ENCODE measurements at places on chromosomes 7 and 10.
A peak's percentile ranks its signal among the peaks of the same experiment; 100 is the strongest.

- DNase-seq: no peak
These were observed 3.0 kb upstream of the NAMPT start for GRCh38 chr7:106287786-106288185.

DNA sequence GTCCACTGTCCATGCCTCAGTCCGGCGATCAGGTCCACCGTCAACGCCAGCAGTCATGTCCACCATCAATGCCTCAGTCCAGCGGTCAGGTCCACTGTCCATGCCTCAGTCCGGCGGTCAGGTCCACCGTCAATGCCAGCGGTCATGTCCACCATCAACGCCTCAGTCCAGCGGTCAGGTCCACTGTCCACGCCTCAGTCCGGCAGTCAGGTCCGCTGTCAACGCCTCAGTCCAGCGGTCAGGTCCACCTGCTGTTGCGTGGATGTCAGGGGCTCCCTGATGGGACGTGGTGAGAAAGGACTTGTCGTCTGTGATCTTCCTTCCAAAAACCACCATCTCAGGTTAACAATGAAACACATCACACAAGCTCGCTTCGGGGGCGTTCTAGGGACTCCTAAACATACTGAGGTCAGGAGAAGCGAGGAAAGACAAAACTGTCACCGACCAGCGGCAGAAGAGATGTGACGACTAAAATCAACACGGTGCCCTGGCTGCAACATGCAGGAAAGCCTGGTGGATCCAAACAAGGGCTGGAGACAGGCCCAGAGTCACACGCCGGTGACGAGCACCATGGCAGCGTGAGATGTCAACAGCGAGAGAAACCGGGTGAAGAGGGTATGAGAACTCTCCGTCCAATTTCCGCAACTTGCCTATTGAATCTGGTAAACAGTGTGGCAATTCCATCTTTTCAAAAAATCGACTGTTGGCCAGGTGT is 264.2 kb downstream of the MAD1L1 start:
- DNase-seq: no peak

GRCh38 chr7:132123773-132124172 is 452.5 kb downstream of the PLXNA4 start:
- no peak for DNase-seq

DNA sequence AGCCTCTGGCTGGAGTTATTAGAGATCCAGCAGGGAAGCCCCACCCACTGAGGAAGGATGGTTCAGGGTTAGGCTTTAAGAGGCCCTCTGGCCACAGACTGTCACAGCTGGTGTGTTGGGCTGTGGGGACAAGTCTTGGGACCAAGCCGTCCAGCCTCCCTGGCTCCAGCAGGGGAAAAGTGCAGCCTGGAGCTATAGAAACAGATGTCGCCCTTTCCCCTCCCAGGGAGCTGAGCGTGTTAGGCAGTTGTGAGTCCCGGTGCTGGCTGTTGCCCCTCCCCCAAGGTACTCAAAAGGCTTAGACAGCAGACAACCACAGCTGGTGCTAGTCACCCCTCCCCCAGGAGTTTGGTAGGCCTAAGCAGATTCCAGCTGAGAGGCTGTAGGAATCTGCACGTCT is 143.4 kb downstream of the TMEM168 start:
- DNase-seq: peak; percentile 43

DNA sequence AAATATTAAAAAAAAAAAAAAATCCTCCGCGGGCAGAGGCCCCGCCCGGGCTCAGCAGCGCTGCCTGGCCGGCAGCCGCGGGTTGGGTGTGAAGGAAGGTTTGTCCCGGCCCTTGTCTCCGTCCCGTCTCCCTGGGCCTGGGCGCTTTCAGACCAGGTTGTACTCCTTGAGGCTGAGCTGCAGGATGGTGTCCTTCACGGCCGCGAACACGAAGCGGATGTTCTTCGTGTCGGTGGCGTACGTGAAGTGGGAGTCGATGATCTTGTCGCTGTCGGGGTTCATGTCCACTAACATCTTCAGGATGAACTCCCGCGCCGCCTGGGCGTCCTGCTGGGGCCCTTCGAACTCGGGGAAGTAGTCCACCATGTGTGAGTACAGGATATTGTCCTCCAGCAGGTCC is 123.7 kb upstream of the KCTD7 start:
- no peak for DNase-seq

- no peak for DNase-seq
These were observed 348.5 kb upstream of the SHH start for GRCh38 chr7:156160811-156161210.

DNA sequence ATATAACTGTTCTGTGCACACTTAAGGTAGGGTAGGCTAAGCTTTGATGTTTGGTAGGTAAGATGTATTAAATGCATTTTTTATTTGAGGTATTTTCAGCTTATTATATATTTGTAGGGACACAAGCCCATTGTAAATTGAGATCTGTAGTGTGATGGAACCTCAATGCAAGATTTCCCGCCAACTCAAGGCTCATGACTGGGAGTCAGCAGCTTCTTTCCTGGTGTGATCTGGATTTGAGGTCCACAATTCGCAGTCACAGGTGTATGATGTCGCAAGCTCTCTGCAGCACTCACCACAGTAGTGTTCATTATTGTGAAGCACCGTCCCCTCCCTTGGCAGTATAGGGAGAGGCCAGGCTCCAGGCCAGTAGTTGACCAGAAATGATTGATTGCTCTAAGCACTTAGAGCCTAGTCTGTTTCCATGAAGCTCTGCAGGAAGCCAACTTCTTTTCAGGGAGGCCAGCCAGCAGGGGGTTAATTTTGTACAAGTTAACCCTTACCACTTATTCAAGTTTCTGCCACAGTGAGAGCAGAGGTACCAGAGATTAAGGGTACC is 54.9 kb downstream of the SEM1 start:
- DNase-seq: no peak

GRCh38 chr10:71985542-71986250 is 21.5 kb downstream of the CHST3 start:
- peak; percentile 19 for DNase-seq

DNA sequence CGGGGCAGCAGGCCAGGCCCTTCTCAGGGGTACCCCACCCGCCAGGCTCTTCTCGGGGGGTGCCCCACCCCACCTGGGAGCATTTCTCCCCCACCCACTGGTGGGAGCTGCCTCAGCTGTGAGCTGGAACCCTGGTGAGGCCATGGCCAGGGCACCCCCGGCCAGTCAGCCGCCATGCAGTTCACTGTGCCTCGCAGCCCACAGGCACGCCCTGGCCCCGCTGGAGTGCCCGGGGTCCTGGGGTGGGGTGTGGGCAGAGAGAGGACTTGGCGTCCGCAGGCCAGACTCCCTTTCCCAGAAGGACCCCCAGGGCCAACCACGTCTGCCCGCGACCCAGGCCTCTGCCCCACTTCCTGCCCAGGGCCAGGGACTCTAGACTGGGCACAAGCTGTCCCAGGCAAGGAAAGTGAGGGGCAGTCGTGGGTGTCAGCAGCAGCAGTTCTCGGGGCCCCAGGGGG is 13.1 kb downstream of the DPYSL4 start:
- no peak for DNase-seq

DNA sequence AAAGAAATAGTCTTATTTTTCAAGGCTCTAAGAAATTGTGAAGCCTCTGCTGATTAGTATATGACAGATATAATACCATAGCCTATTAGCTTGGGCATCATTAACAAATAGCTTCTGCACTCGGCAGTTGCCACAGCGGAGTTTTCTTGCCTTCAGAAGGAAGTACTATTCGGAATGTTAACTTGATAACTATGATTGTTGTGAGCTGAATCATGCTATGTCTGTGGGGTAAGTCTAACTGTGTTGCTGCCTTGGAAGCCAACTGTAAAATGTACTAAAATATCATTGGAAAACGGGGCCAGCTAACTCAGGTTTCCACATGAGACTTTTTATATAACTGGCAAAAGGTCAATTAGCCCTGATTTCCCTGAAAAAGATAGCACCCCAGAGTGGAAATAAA is 93.2 kb downstream of the TWIST1 start:
- DNase-seq: no peak

DNA sequence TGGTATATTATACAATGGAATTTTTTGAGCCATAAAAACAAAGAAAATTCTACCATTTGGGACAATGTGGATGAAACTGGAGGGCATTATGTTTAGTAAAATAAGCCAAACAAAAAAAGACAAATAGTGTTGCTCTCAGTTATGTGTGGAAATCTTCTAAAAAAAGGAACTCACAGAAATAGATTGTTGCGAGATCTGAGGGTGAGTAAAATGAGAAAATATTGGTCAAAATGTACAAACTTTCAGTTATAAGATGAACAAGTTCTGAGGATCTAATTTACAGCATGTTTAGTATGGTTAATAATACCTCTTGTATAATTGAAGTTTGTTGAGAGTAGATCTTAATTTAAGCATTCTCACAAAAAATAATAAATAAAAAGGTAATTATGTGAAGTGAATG is 291.2 kb downstream of the KIF20B start:
- no peak for DNase-seq

DNA sequence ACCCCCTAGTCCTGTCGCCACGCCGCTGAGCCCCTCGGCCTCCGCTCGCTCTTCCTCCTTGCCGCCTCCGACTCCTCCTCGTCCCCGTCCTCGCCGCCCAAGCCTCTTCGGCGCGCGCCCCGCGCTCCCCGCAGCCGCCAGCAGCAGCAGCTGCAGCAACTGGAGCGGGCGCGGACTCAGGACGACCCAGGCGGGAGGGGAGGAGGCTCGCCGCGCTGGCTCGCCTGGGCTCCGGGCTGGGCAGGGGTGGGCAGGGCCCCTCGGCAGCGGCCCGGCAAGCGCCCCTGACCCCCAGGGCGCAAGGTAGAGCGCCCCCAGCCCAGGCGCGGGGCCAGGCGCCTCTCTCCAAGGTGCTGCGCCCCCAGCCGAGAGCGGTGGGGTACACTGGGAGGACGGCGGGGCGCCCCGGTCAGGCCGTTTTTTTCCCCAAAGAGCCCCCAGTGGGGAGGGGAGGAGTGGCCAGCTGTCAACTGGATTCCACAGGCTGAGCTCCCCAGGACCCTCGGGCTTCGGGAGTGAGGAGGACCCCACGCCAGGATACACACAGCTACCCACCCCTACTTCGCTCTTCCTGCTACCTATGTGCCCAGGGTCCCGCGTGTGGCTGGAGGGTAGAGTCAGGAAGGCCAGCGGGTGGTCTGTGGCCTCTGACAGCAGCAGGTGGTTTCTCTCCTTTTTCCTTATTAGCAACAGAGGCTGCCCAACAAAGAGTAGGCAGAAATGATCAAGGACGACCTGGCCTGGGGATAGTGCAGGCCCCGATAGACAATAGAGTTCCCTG is 903 bp upstream of the KCNMA1 start:
- DNase-seq: peak; percentile 86

- DNase-seq: no peak
These were observed 231.6 kb downstream of the ADK start for GRCh38 chr10:74382663-74383062.

DNA sequence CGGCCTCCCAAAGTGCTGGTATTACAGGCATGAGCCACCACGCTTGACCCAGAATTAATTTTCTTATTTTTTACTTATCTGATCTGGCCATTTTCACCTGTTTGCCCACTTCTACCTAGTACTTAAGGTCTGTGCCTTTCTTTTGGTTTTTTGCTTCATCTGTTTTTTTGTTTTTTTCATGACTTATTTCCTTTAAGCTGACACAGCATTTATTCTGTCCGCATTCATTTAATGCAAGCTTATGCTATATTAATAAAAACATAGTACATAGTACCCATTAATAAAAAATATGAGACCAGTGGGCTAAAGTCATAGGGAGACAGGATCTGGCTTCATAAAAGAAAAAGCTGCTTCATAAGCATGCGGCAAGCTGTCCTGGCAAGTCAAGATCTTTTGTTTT is 205.4 kb downstream of the ZEB1 start:
- DNase-seq: no peak

DNA sequence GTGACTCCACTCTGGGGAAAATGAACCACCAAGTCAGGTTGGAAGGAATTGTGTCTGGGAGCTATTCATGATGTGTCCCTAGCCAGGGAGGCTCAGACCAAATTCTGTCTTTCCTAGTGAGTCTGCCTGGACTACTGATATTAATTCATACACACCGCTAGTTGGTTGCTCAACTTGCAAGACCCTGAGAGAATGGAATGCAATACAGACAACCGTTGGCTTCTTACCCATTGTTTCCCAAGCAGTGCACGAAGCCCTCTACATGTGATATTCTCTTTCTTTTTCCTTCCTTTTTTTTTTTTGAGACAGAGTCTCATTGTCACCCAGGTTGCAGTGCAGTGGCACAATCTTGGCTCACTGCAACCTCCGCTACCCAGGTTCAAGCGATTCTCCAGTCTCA is 19.4 kb upstream of the SRGN start:
- DNase-seq: no peak

DNA sequence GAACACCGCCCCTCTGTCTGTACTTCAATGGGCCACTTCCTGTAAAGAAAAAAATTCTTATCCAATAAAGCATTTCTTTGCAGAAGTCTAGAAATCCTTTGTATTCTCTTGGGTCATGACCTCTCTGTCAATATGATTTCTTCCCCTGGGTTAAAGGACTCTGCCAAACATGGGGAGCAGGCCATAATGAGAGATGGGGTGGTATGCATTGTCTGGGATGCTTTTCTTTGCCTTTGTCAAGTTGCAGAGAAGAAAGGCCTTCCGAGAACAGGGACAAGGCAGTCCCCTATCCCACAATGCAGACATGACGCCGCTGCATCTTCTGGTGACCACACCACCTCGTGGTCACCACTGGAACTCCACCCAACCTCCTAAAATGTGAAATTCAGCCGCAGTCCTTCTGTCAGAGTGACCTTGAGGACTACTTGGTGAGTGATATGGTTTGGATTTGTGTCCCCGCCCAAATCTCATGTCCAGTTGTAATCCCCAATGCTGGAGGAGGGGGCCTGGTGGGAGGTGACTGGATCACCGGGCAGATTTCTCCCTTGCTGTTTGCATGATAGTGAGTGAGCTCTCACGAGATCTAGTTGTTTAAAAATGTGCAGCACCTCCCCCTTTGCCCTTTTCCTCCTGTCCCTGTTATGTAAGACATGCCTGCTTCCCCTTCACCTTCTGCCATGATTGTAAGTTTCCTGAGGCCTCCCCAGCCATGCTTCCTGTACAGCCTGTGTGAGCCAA is 15.2 kb upstream of the FRMPD2 start:
- DNase-seq: peak; percentile 89

DNA sequence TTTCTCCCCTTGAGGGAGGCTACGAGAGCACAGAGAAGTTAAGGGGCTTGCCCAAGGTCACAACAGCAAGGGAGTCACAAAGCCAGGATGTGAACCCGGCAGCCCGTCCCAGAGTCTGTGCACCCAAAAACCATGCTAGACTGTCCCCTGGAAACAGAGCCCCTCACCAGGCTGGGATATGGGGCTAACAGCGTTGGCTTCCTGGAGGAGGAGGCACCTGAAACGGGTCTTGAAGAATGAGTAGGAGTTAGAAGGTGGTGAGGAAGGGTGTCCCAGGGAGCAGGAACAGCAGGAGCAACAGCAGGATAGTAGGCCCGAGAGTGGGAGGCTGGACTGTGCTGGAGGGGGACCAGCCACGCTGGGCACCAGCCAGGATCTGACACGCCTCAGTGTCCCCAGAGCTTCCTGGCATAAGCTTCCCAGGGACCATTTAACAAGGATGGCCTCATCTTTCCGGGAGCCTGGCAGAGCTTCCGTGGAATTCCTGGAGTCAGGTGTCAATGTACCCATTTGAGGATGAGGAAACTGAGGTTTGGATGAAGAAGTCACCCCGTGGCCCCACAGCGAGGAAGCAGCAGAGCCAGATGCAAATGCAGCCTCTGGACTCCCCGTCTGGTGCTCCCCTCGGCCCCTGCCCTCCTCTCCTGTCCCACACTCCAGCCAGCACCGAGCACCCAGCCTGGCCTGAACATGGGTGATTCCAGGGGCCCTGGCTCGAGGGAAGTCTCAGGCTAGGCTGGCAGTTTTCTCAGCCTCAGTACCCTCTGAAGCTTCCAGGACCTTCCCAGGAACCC is 3.3 kb upstream of the GRIFIN start:
- no peak for DNase-seq

Data from eye (tissue), 1 donor.